ENCODE measurements at places on chromosomes 3 and 15. TPM values are rescaled to one million over a fixed set of nuclear protein-coding genes. Genes with fewer than 3 reads are reported as not detected.
A peak's percentile ranks its signal among the peaks of the same experiment; 100 is the strongest.

DNA sequence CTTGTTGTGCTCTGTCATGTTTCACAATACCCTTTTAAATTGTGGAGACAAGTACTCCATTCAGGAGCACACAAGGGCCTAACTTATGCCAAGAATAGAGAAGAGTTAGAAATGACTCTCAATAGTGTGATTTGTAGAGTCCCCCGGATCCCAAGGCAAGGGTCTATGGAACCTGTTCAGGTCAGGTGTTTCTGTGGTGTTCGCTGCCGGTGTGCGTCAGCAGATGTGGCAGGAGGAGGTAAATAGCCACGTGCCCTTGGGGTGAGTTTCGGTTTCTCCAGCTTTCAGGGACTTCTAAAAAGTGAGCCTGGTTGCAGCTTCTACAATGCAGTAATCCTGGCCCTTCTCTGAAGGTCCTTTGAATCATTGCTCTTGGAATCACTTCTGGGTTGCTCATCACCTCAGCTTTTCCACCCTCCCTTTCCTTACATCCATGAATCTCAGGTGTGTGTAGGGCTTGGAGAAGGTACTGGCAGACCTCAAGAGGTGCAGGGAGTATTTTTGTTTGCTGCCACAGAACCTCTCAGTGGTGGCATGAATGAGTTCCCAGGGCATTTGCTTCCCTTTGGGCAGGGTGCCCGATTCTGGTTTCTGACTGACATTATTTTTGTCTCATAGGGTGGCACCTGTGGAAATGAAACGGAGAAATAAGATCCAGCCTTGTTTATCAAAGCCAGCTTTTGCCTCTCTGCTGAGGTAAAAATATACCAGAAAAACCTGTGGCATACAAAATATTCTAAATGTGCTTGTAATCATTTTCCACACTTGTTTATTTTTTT, 7.3 kb downstream of the ST3GAL6 start:
- no peak for DNase-seq

GRCh38 chr15:69504352-69505040, 51.9 kb downstream of the RPLP1 start:
- DNase-seq: no peak

DNA sequence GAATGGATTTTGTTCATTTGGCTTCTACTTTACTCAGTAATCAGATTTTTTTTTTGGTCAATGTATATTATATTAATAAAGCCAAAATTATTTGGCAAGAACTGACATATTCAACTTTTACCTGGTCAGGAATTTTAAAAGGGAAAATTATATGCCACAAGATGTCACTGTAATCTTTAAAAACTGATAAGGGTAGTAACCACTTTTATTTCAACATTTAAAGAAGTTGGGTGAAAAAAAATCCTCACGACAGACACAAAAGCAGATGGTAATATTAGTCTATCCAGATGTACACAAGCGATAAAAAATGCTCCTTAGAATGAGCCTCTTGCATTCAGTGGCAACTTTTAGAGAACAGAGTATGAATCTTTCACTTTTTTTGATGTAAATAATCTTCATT, 101.9 kb downstream of the SERPINI1 start:
- DNase-seq: no peak

DNA sequence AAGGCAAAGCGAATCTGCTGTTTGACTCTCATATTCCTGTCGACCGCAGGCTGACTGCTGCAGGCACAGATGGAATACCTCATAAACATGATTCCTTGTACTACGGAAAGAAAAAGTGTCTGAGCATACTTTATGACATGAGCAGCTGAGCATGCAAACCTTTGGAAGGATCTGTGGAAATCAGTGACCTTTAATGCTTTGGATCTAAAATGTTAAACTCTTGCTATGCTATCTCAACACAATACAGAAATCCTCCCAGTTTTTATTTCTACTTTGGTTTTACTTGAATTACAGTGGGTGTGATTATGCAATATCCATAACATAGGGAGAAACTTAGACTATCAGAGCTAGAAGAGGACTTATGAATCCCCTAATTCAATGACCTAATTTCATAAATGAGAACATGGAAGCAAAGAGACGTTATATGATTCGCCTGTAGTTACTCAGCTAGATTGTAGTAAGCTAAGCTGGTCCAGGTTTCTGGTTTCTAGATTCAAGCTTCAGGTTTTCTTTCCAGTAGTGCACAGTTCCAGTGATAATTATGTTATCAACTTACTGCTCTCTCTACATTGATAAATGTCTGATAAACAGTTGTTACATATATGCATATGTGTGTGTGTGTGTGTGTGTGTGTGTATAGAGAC, 127.6 kb upstream of the GBE1 start:
- DNase-seq: no peak

DNA sequence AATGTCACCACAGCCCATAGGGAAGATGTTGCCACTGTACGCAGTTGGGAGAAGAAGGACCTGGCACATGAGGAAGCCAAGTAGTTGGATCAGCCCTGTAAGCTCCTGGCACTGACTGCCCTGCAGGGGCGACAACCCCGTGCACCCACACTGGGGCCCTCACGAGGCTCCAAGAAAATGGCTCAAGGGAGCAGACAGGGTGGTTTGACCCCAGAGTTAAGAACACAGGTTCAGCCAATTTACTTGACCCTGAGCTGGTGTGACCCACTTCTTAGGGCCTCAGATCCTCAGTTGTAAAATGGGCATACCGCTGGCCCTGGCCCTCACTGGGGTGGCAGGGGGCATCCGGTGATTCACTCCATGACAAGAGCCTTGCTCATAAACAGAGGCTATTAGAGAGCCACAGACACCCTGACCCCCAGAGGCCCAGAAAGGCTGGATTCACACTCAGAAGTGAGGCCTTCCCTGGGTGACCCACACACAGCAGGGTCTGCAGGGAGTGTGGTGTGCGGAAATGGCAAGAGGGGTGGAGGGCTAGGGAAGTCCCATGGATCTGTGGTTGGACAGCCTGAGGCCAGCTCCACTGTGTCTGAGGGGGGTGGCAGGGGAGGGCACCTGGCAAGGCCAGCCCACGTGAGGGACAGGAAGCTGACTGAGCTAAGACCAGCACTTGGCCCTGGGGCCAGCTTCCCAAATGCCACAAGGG, 1.7 kb upstream of the HHATL start:
- DNase-seq: no peak

GRCh38 chr15:89149501-89150101, 61.3 kb downstream of the ABHD2 start:
- DNase-seq: no peak

DNA sequence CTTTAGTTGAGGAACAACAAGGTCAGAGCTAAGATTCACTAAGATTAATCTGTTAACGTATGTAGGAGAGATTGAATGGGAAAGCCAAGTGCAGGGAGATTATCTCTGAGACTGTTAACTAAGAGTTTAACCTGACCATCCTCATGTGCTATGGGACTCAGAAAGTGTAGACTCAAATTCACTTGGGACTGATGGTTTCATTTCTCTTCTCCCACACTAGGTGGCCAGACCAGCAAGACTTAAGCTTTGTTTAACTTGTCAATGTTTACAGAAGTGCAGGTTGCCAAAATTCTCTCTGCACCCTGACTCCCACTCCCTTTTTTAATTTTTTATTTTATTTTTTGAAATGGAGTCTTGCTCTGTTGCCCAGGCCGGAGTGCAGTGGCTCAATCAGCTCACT, 6.3 kb upstream of the HEXA start:
- DNase-seq: no peak

GRCh38 chr15:70976851-70977250, 84.2 kb downstream of the LRRC49 start:
- no peak for DNase-seq

GRCh38 chr15:74489518-74490338, 28.8 kb upstream of the UBL7 start:
- DNase-seq: peak; percentile 28

- no peak for DNase-seq
Observed at GRCh38 chr3:192133271-192133670, 594.1 kb downstream of the FGF12 start.

DNA sequence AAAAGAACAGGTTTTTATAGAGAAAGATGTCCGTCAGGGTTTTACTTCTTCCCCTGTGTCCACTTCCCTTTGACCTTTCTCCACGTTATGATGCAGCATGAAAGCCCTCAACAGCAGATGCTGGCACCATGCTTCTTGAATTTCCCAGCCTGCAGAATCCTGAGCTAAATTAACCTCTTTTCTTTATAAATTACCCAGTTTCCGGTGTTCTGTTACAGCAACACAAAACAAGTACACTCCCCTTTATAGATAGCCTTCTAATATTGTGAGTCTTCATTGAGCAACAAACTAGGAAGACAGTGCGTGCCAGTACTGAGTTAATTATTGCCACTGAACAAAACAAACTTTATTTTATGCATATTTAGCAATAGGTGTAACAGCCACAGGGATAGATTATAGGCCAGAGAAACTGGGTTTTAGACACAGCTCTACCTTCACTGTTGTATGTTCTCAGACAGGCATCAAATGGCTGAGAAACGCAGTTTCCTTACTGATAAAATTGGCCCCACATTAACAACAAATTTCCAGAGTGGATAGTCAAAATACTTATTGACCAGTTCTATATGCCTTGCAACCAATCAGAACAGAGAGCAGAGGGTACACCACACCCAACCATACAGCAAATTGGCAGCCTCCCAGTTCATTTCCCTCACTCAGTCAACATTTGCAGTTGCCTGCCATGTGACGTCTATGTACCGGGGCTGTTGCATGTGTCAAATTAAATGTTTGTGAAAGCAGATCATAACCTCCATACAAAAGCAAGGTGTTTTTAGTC, 14.4 kb upstream of the TBL1XR1 start:
- DNase-seq: no peak

DNA sequence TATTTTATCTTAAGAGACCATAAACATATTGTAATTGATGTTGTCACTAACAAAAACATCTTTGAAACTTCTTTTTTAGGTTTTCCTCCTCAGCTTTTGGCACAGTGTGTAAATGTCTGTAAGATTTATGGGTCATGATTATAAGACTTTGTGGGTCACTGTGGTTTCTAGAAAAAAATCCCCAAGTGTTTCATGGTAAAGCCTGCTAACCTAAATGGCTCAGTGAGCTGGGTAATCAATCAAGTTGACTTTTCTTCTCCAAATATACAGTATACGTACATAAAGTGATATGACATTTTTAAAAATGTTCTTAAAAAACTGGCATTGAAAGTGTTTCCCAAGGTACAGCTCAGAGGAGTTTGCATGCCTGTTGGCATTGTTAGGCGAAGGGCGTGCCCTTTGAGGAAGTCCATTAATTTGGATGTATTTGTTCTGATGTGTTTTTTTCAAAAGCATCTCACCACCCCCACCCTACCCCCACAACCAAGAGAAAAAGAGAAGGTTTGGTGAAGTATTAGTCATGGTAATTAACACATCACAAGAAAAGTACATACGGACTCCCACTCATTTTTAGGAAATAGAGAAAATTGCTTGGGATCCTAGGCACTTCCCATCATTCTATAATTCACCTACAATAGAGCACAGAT, 385.4 kb upstream of the LRRC3B start:
- DNase-seq: no peak

- DNase-seq: no peak
Observed at GRCh38 chr3:155426524-155427230, 133.2 kb upstream of the STRIT1 start.

DNA sequence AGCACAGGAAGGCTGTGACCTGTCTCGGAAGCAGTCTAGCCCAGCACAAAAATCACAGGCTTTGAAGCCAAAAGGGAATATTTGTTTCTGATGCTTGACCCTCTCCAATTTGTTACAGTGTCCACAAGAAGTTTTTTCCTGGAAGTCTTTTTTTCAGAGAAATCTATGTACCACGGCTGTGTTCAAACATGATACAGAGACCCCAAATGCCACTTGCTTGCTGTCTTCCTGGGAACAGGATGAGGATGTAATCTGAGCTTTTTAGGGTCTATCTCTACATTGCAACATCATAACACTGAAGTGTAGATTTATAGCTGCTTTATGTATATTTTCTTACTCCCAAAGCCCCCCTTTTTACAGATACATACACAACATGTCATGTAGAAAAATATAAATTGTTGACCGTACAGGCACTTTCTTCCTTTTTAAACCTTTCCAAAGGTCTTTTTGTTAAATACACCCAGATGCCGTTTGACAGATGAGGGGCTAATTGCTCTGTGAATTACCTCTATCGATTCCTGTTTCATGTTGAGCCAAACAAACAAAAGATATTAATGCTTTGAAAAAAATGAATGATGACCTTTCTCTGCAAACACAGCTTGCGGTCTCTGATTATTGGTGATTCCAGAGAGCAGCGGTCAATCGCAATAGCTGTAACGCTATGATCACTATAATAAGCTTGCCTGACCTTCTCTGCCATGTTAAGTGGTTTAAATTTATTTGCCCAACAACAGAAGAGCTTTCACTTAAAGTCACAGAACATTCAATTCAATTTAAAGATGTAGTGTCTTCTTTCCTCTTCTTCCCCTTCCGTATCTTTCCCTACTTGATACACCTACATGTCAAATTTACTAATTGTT, 875.9 kb upstream of the NR2F2 start:
- no peak for DNase-seq

DNA sequence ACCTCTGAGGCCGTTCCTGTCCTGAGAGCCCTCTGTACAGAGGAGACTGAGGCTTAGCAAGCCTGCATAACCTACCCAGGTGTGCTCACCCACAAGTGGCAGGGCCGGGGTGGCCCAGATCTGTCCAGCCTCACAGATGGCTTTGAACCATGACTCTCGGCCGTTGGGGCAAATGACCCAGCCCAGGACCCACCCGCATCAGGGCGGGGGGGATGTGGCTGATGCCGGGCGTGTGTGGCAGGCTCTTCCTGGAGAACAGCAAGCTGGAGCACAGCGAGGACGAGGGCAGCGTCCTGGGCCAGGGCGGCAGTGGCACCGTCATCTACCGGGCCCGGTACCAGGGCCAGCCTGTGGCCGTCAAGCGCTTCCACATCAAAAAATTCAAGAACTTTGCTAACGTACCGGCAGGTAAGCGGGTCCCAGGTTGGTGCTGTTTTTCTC, 133.5 kb downstream of the LRRK1 start:
- DNase-seq: no peak

- no peak for DNase-seq
Observed at GRCh38 chr15:43439268-43439667, 53.7 kb downstream of the TP53BP1 start.

- DNase-seq: no peak
Observed at GRCh38 chr3:63086190-63086589, 191.9 kb upstream of the SYNPR start.

DNA sequence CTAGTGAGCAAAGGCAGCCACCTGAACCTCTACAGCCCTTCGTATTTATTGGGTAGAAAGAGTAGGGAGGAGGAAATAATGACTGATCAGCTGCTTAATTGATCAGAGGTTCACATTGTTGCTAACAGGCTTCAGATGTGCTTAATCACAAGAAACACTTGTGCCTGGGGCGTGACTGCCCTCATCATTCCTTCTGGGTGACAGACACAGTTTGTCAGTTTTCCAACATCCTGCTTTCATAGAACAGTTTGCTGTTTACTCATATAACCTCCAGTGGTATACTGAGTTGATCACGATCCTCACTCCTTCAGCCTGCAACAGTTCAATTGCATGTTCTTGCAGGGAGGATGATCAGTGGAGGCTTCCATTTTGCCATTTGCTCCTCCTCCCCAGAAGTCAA, 13.6 kb upstream of the CASR start:
- no peak for DNase-seq

GPR176 gene
- 1.9 TPM for total RNA-seq

CPN2 gene
- total RNA-seq: not detected

DHX36 gene
- 57.0 TPM for total RNA-seq

APOD gene
- total RNA-seq: 101 TPM

GOLGA8T gene
- total RNA-seq: 0.87 TPM

SLC6A1 gene
- total RNA-seq: 2.2 TPM

CCDC54 gene
- not detected for total RNA-seq

CCR3 gene
- not detected for total RNA-seq

LRRC34 gene
- total RNA-seq: 8.1 TPM
